ENCODE measurements at places on chromosomes 5 and 9.

GRCh38 chr5:50564079-50564478 is 102.4 kb upstream of the PARP8 start:
- DNase-seq: no peak

- no peak for DNase-seq
These were observed 29.3 kb upstream of the CRB2 start for GRCh38 chr9:123326662-123327093.

GRCh38 chr5:62375627-62376026 is 28.1 kb downstream of the DIMT1 start:
- no peak for DNase-seq

DNA sequence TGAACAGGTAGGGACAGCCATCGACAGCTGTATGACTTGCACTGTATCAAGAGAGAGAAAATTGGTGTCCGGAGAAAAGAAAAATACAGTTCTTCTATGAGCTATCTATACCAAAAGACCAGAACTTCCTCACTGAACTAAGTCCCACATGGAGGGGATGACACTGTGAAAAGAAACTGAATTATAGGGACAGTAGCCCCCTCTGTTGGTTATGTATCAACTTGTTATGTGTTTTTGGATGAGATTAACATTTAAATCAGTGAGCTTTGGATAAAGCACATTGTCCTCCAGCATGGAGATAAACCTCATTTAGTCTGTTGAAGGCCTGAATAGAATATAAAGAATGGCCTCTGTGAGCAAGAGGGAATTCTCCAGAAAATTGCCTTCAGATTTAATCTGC is 176.6 kb upstream of the SH3GL2 start:
- no peak for DNase-seq

GRCh38 chr5:21689587-21689986 is 1163.6 kb downstream of the CDH12 start:
- no peak for DNase-seq

DNA sequence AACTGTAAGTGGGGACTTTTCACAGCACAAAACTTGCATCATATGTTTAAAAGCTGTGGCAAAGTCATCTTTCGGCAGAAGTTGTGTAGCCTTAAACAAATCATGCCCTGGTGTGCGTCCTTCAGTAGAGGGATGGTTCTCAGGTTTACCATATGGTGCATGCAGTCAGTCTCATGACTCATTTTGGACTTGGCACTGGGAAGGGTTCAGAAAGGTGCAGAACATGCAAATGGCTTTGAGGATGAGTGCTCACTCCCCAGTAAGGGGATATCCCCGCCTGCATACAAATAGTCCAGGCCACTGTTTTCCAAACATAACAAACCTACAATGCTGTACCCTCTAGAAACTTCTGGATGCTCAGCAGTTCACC is 260.3 kb downstream of the NDUFS4 start:
- no peak for DNase-seq

- no peak for DNase-seq
These were observed 41.5 kb downstream of the DCP2 start for GRCh38 chr5:113017881-113018635.

- peak; percentile 44 for DNase-seq
These were observed 66.8 kb upstream of the ABL1 start for GRCh38 chr9:130768265-130768664.

DNA sequence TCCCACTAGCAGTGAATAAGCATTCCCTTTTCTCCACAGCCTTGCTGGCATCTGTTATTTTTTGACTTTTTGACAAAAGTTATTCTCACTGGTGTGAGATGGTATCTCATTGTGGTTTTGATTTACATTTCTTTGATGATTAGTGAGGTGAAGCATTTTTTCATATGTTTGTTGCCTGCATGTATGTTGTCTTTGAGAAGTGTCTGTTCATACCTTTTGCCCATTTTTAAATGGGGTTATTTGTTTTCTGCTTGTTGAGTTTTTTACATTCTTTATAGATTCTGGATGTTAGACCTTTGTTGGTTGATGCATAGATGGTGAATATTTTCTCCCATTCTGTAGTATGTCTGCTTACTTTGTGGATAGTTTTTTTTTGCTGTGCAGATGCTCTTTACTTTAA is 171.7 kb downstream of the SREK1 start:
- DNase-seq: no peak

- DNase-seq: no peak
These were observed 624.6 kb downstream of the PDE4D start for GRCh38 chr5:59268756-59269415.

GRCh38 chr5:151461312-151461711 is 13.9 kb downstream of the SLC36A1 start:
- DNase-seq: no peak

Measured in ecto neural progenitor cell (in vitro differentiated cells).